ENCODE measurements at places on chromosomes 12 and 14.

- no peak for DNase-seq
These were observed 16.2 kb downstream of the PYGL start for GRCh38 chr14:50928002-50928635.

- no peak for DNase-seq
These were observed 14.1 kb downstream of the STAB2 start for GRCh38 chr12:103600967-103601728.

GRCh38 chr14:95220663-95221231, 63.4 kb upstream of the DICER1 start:
- no peak for DNase-seq

DNA sequence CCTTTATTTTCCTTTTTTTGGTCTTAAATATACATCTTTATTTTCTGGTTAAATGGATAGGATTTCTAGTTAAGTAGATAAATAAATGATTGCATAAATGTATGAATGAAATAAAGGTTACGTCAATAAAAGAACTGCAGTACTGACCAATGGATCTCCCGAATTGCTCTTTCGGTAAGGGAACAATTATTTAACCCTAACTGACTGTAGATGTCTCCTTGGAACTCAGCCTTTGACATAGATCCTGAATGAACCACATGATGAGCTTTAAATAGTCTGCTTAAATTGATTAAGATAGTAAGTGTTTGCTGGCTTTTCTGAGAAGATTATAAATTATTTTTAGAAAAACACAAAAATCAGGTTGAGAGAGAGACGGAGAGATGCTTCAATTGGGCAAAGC, 391.0 kb upstream of the SYT1 start:
- DNase-seq, result no peak

DNA sequence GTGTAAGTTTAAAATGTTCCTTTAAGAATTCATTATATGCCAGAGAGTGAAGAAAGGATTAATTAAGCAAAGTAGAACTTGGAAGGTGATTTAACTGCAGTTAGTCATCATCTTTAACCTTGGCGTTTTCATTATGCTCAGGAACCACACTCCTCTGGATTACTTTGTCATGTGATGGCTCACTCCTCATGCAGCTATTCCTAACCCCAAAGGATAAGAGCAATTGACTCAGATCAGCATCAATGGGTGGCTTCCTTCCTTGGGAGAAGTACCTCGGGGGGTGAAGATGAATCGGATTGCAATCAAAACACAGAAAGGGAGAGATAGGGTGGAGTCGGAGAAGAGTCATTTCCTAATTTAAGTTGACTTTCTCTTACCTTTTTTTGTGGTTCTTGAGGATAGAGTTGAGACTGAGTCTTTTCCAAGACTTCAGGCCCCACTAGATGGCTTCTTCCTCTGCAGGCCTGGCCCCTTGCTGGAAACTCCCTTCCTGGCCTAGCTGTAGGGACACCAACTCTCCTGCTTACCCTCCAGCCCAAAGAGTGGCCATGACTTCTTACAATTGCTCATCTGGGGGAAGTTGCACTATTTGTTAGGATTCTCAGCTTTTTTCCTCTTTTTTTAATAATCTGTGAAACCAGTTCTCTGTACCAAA, 238.6 kb upstream of the DDHD1 start:
- DNase-seq, result no peak

GRCh38 chr12:77785211-77785610, 45.5 kb upstream of the NAV3 start:
- no peak for DNase-seq

- DNase-seq, result no peak
These were observed 230.6 kb upstream of the PLEKHG7 start for GRCh38 chr12:92472201-92472600.

DNA sequence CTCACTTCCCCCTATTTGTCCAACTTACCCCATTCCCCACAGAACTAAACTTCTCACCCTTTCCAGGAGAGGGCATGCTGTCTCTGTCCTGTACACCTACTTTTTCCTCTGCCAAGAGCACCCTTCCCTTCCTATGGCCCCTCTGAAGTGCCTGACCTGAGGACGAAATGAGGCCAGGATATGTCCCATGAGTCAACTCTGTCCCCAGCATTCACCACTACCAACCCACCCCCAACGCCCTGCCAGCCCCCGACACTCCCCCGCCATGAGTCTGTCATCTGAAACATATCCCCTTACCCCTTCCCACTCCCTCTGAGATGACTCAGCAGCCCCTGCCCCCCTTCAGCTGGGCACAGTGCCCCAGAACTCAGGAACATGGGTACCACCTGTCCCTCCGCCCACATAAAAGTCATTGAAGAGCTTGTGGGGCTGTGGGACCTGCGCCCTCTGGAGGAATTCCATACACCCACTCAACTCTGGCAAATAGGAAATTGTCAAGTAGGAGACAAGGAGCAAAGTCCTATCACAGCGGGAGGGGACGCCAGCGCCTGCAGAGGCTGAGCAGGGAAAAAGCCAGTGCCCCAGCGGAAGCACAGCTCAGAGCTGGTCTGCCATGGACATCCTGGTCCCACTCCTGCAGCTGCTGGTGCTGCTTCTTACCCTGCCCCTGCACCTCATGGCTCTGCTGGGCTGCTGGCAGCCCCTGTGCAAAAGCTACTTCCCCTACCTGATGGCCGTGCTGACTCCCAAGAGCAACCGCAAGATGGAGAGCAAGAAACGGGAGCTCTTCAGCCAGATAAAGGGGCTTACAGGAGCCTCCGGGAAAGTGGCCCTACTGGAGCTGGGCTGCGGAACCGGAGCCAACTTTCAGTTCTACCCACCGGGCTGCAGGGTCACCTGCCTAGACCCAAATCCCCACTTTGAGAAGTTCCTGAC, 26.3 kb downstream of the ITGA7 start:
- DNase-seq, result peak; percentile 92

- no peak for DNase-seq
These were observed 21.7 kb downstream of the CBX5 start for GRCh38 chr12:54258201-54258681.

- no peak for DNase-seq
These were observed 67.2 kb upstream of the HMGA2 start for GRCh38 chr12:65756956-65757511.

DNA sequence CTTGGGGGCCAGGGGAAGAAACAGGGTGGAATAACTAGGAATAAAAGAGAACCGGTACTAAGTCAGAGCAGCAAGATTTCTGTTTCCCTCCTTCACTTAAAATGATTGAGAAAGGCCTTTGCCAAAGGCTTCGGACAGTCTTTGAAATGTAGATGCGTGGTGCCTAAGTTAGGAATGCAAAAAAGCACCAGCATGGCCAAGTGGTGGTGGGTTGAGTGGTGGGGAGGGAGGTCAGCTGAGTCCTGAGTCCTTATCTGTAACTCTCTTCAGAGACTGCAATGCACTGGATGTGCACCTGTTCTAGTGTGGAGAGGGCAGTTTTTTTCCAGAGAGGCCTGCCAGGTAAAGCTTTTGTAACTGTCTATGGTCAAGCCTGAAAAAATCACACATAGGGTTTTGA, 919.9 kb downstream of the FSCB start:
- DNase-seq, result no peak

GRCh38 chr14:75542588-75543091, 20.4 kb downstream of the BATF start:
- no peak for DNase-seq

GRCh38 chr14:63672417-63673180, 30.9 kb upstream of the WDR89 start:
- no peak for DNase-seq

GRCh38 chr12:88630561-88630960, 50.3 kb upstream of the KITLG start:
- DNase-seq, result no peak

DNA sequence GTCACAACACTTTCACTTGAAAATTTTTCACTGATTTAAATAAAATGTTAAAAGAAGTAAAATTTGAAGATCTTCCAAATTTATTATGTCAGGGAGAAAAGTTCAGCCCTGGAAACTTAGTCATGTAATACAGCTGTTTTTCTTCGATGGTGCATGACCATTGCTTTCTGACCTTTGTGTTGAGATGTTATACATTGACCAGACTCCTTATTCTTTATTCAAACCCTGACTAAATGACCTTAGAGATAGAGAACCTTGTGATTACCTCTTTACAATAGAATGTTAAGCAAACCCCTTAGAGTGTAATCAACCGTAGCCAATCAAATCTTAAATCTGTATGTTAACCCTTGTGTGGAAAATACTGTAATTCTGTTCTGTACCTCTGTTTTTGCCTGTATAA, 34.5 kb downstream of the PLCZ1 start:
- no peak for DNase-seq

- no peak for DNase-seq
These were observed 17.8 kb downstream of the OLR1 start for GRCh38 chr12:10154145-10154496.

DNA sequence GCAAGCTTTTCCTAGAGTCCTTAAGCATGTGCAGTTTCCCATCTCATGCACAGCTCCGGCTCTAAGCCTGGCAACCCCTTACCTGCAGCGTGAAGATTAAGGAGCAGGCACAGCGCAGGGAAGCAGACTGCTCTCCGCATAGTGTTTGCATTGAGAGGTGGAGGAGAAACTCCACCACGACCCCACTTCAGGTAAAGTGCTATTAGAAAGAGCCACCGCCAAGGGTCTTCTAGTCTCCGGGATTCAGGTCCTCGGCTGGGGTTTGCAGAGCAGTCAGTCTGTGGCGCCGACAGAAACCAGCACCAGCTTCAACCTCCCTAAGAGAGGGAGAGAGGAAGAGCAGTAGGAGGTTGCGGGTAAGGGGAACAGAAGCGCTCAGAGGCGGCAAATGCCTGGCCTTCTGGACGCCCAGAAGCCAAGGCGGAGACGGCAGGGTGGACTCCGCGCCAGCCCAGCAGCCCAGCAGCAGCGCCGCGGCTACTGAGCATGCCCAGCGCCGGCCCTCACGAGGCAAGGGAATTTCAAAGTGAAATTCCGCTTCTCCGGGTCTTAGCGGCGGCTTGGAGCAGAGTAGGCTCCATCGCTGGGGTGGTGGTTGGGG, at the start of gene PTPRR:
Gene PTPRR, minus strand, starts transcription at position 488 of the 601 bp plus-strand sequence. Its CDS starts 348 bp downstream, at position 140.
- no peak for DNase-seq

- no peak for DNase-seq
These were observed 409.7 kb downstream of the VRK1 start for GRCh38 chr14:97206916-97207315.

DNA sequence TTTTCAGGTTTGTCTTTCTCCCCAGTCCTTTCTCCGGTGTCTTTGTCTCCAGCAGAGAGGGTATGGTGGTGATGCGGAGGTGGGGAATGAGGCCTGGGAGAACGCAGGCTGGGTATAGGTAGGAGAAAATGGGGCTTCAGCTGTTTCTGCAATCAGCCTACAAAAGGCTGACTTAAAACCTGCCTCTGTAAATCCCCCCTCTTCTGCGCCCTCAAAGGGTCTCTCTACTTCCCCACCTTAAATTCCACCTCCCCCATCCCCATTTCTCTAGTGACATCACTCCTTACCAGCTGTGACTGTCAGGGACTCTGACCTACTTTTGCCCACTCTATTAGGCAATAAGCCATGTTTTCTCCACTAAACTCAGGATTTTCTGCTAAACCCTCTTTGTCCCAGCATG, 8.1 kb upstream of the RIMKLB start:
- DNase-seq, result no peak

DNA sequence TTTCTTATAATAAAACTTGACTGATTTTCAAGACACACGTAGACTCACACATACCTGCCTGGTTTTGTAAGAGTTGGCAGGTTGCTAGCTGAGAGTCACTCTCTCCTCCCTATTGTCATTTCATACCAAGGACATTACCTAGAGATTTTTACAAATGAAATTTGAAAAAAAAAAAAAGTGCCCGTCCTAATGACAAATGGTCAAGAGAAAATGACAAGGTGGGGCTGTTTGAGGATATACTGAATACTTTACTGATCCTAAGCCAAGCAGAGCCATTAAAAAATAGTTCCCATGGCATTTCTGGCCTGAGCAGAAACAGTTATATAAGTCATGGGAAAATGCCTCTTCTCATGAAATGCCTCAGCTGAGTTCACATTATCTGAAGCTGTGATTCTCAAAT, 150.2 kb downstream of the DYRK2 start:
- no peak for DNase-seq

DNA sequence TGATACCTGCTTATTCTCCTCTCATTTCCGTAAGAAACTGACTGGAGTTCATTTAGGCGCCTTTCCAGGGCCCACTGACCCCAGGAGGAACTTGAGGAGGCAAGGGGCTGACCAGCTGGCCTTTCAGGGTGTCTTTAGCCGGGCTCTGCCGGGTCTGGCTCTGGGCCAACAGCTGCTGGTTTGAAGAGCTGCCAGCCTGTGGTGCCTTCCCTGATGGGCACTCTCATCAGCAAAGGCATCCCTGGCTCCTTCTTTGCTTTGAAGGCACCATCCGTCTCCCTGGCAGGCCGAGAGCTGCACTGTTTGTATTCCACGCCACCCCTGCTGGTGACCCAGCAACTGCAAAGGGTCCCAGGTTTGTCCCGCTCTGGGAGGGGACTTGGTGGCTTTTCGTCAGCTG, 42.0 kb downstream of the IQSEC3 start:
- no peak for DNase-seq

DNA sequence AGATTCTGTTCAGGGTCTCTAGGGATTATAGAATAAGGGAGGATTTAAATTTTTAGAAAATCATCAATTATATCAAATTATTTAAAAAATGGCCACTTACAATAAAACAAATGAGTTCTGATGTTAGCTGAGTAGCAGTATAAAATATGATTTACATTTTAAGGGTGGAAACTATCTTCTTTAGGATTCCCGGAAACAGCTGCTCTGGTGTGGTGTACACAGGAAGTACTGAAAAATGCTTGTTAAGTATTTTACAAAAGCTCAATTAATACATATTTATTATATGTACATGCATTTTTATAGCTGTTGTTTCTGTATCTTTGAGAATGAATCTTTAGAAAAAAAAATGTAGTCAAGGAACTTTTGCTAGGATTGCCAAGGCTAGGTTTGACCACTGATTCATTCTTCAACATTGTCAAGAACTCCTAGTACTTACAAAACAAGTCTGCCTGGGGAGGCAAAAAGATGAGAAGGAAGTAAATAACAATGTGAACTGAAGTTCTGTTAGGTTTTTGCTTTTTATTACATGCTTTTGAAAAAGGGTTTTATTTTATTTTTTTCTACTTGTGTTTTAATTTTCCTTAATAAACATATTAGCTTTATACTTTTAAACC, 48.0 kb downstream of the ARF6 start:
- DNase-seq, result no peak

DNA sequence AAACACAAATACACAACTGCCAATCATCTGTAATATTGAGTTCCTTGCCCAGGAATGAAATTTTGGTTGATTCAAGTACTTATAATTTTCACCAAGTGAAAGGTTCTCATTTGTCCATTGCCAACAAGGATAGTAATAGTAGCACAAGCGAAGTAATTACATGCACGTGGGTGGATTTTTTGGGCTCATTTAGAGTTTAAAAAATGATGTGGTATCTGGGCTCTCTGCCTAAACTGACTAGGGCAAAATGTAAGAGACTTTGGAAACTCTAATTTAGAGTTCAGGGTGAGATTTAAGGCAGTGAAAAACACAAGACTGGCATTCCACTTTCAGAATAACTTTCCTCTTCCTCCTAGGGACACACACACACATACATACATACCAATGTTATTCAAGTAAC, 111.7 kb downstream of the MYRFL start:
- no peak for DNase-seq

- DNase-seq, result no peak
These were observed 9.0 kb upstream of the GPR135 start for GRCh38 chr14:59474172-59474571.

- no peak for DNase-seq
These were observed 125.4 kb downstream of the SNAPC1 start for GRCh38 chr14:61887628-61888027.
